Airway epithelial cell (primary cell): ENCODE measurements at places on chromosomes 5 and 9. TPM values are rescaled to one million over a fixed set of nuclear protein-coding genes. Genes with fewer than 3 reads are reported as not detected.

Gene SMIM3
- total RNA-seq: 12.4 and 15.4 TPM in 2 replicates

Gene NXNL2
- total RNA-seq: 0.23 TPM in 1 of 2 replicates, not detected in the other

Gene STPG3
- total RNA-seq: not detected in 2 replicates

Gene OCLN
- total RNA-seq: 13.2 and 19.0 TPM in 2 replicates

Gene ABCA2
- total RNA-seq: 11.9 and 15.6 TPM in 2 replicates

Gene FRMD3
- 0.33 and 0.56 TPM in 2 replicates for total RNA-seq

Gene PAM
- 95.4 and 114 TPM in 2 replicates for total RNA-seq

Gene PCSK1
- under 0.01 and 0.37 TPM in 2 replicates for total RNA-seq

Gene PCA3
- not detected in 2 replicates for total RNA-seq

Gene TIMD4
- total RNA-seq: not detected in 2 replicates

Gene SPATA31C1
- total RNA-seq: not detected in 2 replicates

Gene ITGA2
- 24.0 and 31.8 TPM in 2 replicates for total RNA-seq

Gene ASS1
- total RNA-seq: 16.6 and 18.0 TPM in 2 replicates

Gene LHX3
- not detected in 2 replicates for total RNA-seq
